Neuronal stem cell (in vitro differentiated cells): ENCODE measurements at places on chromosomes 12 and 14.

- no peaks in the 10 kb centered on the region for H3K36me3 ChIP-seq
- no peaks in the 10 kb centered on the region for H3K27me3 ChIP-seq
- H3K27ac ChIP-seq: no peak overlapping the region
- no peaks in the 10 kb centered on the region for H3K4me1 ChIP-seq
- DNase-seq: no peak
Measured at GRCh38 chr12:1747609-1748008, 56.7 kb downstream of the ADIPOR2 start.

GRCh38 chr14:30757082-30757481 is 117.3 kb upstream of the COCH start:
- no peaks in the 10 kb centered on the region for H3K27me3 ChIP-seq
- no peaks in the 10 kb centered on the region for H3K36me3 ChIP-seq
- no peaks in the 10 kb centered on the region for H3K4me1 ChIP-seq
- no peak overlapping the region for H3K4me3 ChIP-seq

DNA sequence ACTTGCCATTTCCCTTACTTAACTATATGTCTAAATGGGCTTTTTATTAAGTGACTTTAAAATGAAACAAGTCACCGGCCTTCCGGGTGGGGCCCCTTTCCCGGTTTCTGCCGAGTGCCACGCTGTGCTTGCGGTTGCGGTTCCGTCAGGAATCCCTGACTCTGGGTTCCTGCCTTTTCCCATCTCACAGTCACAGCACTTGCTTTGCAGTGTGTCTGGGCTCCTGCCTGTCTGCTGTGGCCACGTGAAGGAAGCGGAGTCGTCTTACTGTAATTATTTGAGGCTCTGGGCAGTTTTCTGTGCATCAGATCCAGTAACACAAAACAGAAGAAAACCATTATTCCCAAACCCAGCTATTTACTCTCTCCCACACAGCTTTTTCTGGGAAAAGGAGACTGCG is 44.0 kb upstream of the FRMD6 start:
- no peak overlapping the region for H3K27ac ChIP-seq
- H3K4me3 ChIP-seq: no peak overlapping the region
- no peaks in the 10 kb centered on the region for H3K4me1 ChIP-seq
- DNase-seq: no peak

- peaks cover 5% of the 10 kb centered on the region for H3K4me1 ChIP-seq
- H3K4me3 ChIP-seq: no peak overlapping the region
- no peaks in the 10 kb centered on the region for H3K36me3 ChIP-seq
- DNase-seq: peak; percentile 88
- peaks cover 20% of the 10 kb centered on the region for H3K27me3 ChIP-seq
Measured at GRCh38 chr12:117836999-117837736, 131.6 kb downstream of the KSR2 start.

GRCh38 chr12:89936631-89937030 is 228.0 kb upstream of the ATP2B1 start:
- H3K4me1 ChIP-seq: peaks cover 2% of the 10 kb centered on the region
- H3K27ac ChIP-seq: no peak overlapping the region
- DNase-seq: no peak
- no peaks in the 10 kb centered on the region for H3K27me3 ChIP-seq
- no peak overlapping the region for H3K4me3 ChIP-seq

DNA sequence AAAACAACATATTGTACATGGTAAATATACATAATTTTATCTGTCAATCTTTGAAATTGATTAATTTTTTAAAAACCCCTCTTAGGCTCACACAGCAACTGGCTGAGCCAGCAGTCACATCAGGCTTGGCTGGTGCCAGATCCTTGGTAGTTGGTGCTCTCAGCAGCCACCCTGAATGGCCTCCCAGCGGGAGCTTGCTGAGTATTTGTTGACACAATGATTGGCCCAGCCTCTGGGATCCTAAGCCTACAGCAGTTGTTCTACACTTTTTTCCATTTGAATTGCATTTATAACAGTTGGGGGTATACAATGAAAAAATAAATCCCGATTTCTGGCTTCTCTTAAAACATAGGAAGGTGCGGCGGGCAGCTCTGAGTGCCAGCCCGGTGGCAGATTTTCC is 11.1 kb downstream of the PRKAB1 start:
- no peak overlapping the region for H3K27ac ChIP-seq
- H3K4me1 ChIP-seq: no peaks in the 10 kb centered on the region
- H3K36me3 ChIP-seq: peaks cover 85% of the 10 kb centered on the region
- no peaks in the 10 kb centered on the region for H3K27me3 ChIP-seq
- DNase-seq: no peak

GRCh38 chr14:94893411-94894160 is 123.7 kb upstream of the GSC start:
- H3K36me3 ChIP-seq: no peaks in the 10 kb centered on the region
- peaks cover 12% of the 10 kb centered on the region for H3K27me3 ChIP-seq
- DNase-seq: peak; percentile 6
- no peak overlapping the region for H3K27ac ChIP-seq
- H3K4me3 ChIP-seq: no peak overlapping the region
- peaks cover 15% of the 10 kb centered on the region for H3K4me1 ChIP-seq
